ENCODE measurements at places on chromosomes 2 and 18.

- DNase-seq: no peak
These were observed 635.7 kb downstream of the FBXO15 start for GRCh38 chr18:73511771-73512503.

DNA sequence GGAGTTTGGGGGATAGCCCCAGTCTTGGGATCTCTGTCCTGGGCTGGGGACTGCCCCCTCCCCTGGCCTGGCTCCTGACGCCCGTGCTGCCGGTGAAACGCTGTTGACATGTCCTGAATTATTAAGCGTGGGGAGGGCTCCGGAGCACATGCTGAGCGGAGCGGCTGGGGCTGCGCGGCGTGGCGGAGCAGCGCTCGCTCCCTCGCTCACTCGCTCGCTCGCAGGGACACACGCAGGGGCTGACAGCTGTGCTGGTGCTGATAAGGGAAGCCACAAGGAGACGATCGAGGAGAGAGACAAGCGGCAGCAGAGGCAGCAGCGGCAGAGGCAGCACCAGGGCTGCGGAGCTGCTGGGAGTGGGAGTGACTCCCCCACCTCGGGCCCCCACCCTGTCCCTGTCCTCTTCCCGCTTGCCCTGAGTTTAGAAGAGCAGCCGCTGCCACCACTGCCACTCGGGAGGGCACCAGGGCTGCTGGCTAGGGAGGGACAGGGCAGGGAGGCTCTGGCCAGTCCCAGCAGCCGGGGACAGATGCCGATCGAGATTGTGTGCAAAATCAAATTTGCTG lies at the start of gene ASIC4:
Gene ASIC4 (plus strand): TSS at position 287 of the 566 bp plus-strand sequence. CDS start 243 bp downstream, at position 530.
- no peak for DNase-seq

- DNase-seq: no peak
These were observed 276.9 kb upstream of the CHAC2 start for GRCh38 chr2:53490659-53491058.

DNA sequence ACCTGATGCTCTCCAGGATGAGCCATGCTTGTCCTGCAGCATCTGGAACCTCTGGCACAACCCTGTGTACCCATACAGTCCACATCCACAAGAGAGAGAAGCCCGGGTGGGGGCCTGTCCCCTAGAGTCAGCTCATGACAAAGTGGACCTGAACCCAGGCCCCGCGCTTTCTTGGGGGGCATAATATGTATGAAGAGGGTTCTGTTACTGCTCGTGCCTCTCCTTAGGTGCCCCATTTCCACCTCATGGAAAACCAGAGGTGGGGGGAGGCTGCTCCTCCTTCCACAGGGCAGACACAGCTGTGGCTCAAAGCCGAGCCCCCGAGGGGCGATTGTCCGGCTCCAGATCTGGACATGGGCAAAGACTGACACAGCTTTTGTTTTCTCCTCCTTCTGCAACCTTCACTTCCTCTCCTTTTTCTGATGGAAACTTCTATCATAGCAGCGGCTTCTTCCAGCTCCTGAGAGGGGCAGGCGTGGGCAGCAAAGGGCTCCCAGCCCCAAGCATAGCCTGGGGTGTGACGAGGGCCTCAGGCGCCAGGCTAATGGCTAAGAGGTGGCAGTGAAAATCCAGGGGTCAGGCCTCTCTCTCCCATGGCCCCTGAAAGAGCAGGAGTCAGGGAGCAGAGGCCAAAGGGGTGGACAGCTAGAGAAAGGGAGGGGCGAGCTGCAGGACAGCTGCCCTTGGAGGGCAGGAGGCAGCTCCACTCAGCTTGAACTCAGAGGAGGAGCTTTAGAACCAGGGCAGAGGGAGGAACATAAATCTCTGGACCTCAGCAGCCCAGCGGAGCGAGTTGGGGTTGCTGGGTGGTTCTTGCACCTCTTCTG lies 155.5 kb downstream of the ZFP36L2 start:
- no peak for DNase-seq

GRCh38 chr2:28620291-28620793 lies 124.5 kb downstream of the PLB1 start:
- no peak for DNase-seq

GRCh38 chr2:160628811-160629210 lies 135.2 kb upstream of the RBMS1 start:
- DNase-seq: no peak

DNA sequence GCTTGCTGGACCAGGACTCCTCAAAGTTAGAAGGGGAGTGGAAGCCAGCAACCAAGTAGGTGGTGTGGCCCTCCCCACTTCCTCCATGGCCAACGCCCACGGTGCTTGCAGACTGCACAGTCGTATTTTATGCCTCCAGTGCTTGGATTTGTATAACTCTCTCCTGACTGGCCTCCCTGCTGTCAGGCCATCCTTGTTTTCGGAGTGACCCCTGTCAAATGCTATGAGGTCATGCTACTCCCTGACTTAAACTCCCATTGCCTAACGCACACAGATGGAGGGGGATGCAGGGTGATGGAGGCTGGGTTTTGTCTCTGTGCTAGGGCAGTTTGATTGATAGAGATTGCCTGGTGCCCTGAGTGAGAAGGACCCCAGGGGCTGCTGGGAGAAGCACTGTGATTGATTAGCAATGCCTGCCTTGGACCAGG lies 36.1 kb downstream of the GLI2 start:
- DNase-seq: no peak

GRCh38 chr2:45445037-45445436 lies 166.0 kb downstream of the SRBD1 start:
- no peak for DNase-seq

GRCh38 chr2:8337321-8337720 lies 344.5 kb upstream of the ID2 start:
- DNase-seq: no peak

- no peak for DNase-seq
These were observed 4.9 kb downstream of the DAW1 start for GRCh38 chr2:227876300-227876801.

- no peak for DNase-seq
These were observed 295.3 kb upstream of the EPAS1 start for GRCh38 chr2:46001741-46002506.

DNA sequence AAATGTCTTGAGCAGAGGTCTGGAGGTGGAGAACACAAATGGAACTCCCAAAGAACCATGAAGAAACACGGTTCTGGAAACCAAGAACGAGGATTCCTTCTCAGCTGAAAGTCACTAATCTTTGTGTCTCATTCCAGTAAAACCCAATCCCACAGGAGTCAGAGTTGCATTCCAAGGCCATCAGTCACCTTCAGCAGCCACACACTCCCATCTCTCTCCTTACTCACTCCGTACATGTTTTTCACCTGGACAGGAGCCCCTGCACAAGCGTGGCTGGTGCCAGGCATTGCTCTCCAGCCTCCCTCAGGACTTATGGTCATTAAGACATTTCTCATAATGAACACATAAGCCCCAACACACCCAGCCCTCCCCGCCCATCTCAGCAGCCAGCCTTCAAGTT lies 175.4 kb upstream of the SIX2 start:
- no peak for DNase-seq

DNA sequence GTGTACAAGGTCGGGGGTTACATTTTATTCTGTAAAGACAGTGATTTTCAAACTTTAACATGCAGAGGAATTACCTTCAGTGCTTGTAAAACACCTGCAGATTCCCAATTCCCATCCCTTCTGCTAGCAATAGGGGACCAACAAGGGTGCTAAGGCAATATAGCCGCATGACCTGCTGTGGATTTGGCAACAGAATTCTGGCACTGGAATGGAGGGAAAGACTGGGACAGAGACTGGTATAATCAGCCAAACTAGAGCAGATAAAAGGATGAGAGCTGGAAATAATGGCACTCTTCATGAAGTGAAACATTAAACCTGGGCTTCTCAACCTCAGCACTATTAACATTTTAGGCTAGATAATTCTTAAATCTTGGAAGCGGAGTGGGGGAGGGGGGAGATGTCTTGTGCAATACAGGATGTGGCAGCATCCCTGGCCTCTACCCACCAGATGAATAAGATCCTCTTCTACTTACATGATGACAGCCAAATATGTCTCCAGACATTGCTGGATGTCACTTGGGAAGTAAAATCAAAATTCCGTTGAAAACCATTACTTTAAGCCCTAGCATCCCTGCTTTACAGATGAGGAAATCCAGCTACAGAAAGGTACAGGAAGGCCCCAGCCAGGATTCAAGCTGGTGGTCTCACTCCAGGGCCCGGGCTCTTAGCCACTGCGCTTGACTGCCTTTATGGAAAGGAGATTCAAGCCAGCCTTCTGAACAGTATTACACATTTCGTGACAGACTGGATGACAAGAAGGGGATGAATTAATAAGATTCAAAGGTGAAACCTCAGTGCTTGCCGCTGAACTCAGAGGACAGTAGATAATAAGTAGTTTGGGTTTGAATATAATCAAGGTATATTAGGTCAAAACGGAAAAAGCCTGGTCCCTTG lies 1.7 kb downstream of the EVA1A start:
- no peak for DNase-seq

DNA sequence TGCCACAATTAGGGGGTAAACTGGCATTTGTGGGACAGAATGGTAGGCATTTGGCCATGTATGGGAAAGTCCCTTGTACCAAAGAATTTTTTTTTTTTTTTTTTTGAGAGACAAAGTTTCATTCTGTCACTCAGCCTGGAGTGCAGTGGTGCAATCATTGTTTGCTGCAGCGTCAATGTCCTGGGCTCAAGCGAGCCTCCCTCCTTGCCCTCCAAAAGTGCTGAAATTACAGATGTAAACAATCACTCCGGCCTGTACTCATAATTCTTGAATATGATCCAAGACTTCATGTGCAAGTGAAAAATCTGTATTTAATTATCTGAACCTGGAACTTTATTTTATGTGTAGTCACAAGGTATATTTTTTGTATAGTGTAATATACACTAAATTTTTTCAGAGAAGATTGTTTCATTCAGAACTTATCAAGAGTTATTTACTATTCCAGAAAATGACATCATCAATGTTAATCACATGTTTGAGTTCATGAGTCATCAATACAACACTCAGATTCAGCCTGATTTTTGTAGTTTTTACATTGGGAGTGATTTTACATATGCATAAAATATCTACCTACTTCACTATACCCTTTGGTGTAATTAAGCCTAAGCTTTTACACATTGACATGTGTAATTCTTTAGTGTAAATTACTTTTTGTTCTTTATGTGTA lies 138.7 kb upstream of the L3MBTL4 start:
- DNase-seq: no peak

GRCh38 chr2:46101557-46102220 lies 195.5 kb upstream of the EPAS1 start:
- no peak for DNase-seq

DNA sequence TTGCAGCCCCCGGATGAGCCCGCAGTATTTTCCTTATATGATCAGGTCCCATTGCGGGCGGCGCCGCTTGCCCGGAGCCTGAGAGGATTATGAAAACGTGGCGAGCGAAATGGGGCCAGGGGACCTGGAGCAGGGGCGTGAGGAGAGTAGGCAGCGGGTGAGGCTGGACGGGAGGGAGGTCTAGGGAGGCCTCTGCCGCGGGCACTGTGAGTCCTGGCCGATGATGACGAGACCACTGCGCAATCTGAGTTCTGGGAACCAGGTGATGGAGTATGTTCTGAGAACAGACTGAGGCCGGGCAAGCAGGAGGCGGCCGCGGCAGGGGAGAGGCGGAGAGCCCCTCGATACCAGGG lies 790 bp upstream of the ACAA2 start:
- DNase-seq: peak; percentile 48

- no peak for DNase-seq
These were observed 47.1 kb downstream of the LPIN2 start for GRCh38 chr18:2965797-2966196.

GRCh38 chr2:74690571-74690970 lies 36.5 kb downstream of the SEMA4F start:
- no peak for DNase-seq

- no peak for DNase-seq
These were observed 866.9 kb downstream of the TRIB2 start for GRCh38 chr2:13583609-13584008.

- no peak for DNase-seq
These were observed 2.8 kb upstream of the TMEM131 start for GRCh38 chr2:97998431-97999005.

DNA sequence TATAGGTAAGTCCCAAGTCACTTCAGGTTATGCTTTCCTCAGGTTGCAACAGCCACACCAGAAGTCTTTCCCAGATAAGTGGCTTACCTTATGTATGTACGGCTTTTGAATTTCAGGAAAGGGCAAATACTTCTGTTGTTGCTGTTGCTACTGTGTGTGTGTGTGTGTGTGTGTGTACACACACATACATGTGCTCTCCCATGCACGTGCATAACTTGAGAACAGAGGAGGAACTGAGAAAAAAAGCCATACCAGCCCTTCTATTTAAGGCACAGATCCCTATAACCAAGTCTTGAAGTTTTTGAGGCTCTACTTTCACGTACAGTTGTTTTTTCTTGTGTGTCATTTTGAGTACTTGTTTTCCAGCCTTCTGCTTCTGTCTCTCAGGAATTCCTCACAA lies 62.4 kb downstream of the WDPCP start:
- no peak for DNase-seq

DNA sequence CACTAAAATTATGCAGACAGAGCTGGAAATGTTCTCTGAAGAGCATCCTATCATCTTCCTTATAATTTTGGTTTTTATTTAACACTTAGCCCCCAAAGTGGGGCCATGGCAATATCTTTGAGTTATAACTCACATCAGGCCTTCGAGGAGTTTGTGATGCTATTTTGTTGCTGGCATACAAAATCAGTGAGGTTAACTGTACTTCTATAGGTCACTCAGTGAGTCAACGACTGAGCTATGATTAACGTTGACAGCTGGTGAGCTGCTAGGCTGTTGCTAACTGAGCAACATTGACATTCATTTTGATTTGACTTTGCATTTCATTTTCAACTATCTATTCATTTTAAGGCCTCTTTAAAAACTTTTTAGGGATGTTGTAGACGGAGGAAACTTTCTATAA lies 50.0 kb downstream of the GPD2 start:
- DNase-seq: no peak

GRCh38 chr2:143231254-143231645 lies 102.0 kb downstream of the ARHGAP15 start:
- DNase-seq: no peak

DNA sequence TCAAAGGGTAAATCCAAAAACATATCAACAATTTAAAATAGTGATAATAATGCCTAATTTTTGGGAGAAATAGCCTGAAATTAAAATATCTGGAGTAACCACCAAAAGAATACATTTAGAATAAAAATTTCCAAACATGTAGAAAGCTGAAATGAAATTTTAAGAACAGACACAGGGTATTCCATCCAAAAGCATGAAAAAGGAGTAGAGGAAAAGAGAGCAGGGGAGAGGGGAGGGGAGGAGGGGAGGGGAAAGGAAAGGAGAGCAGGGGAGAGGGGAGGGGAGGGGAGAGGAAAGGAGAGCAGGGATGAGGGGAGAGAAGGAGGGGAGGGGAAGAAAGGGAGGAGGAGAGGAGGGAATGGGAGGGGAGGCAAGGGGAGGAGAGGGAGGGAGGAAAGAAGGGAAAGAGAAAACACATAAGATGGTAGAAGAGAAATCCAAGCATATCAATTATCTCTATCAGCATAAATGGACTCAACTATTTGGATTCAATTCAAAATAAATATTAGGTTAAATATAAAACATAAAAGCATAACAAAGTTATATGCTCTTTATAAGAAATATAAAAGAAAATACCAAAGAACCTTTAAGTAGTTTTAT lies 141.1 kb downstream of the ZNF385B start:
- no peak for DNase-seq
